ENCODE measurements at places on chromosomes 1 and 21.

GRCh38 chr1:169201084-169201619, 94.7 kb downstream of the ATP1B1 start:
- DNase-seq = no peak

GRCh38 chr1:185440877-185441276, 123.8 kb upstream of the IVNS1ABP start:
- DNase-seq = no peak

GRCh38 chr1:36961062-36961615, 73.2 kb downstream of the GRIK3 start:
- no peak for DNase-seq

GRCh38 chr1:185564816-185565215, 169.4 kb upstream of the HMCN1 start:
- DNase-seq = no peak

DNA sequence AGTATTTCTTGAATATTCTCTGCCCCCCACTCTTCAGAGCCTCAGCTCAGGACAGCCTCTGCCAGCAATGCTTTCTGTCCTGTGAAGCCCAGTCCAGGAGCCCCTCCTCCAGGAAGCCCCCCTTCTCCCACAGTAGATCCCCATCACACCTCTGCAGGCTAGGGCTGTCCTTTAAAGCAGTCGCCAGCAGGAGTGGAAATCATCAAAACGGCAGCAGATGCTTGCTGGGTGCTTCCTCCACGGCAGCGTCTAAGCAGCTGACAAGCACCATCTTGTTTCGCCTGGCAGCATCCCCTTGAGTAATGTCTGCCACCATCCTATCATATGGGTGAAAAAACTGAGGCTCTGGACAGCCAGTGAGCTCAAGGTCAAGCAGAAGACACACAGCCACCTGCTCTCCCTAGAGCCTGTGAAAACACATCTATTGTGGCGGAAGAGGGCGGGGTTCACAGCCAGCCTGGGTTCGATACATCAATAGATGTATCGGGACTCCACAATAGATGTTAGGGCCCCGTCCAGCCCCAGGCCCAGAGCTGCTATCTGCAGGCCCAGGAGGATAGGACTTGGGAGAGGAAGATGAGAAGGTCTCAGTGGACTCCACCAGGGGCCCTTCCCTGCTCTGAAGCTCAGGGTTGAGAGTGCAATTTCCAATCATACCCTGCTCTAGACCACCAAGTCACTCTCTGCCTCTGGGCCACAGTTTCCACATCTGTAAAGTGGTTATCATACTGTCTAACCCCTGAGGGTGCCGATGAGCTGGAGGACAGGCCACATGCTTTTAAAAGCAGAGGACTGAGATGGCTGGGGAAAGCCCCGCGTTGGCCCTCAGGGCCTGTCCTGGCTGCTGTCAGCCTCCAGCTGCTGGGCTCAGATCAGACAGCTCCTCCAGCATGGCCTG, 17.5 kb downstream of the RUNX3 start:
- no peak for DNase-seq

GRCh38 chr21:44881198-44881872, 7.8 kb upstream of the PTTG1IP start:
- no peak for DNase-seq

- no peak for DNase-seq
Observed at GRCh38 chr1:61141288-61142042, 59.1 kb downstream of the NFIA start.

DNA sequence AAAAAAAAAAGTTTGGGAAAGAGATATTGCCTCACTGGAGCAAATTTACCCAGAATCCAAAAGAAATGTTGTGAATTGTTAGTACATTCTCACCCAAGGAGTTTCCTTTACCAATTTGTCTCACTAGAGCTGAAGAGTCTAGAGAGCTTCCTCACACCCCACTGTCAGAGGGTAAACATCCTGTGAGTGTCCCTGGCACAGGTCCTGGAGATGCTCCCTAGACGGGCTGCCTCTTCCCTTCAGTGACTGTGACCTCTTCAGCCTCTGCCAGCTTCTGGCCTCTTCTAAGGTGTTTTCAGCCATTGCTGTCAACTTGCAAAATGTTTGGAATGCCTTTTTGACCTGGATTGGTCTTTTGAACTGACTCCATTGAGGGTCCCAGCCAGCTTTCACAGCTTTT, 159.4 kb downstream of the DHRS3 start:
- no peak for DNase-seq

DNA sequence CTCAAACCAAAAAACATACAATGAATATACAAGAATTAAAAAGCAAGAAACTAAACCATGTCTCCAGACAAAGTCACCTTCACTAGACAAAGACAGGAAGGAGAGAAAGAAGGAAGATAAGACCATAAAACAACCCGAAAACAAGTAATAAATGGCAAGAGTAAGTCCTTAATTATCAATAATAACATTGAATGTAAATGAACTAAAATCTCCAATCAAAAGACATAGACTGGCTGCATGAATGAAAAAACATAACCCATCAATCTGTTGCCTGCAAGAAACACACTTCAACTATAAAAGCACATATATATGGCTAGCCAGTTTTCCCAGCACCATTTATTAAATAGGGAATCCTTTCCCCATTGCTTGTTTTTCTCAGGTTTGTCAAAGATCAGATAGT, 100.8 kb upstream of the SAMSN1 start:
- DNase-seq = no peak

GRCh38 chr1:92329347-92330129, 30.7 kb downstream of the RPAP2 start:
- no peak for DNase-seq

DNA sequence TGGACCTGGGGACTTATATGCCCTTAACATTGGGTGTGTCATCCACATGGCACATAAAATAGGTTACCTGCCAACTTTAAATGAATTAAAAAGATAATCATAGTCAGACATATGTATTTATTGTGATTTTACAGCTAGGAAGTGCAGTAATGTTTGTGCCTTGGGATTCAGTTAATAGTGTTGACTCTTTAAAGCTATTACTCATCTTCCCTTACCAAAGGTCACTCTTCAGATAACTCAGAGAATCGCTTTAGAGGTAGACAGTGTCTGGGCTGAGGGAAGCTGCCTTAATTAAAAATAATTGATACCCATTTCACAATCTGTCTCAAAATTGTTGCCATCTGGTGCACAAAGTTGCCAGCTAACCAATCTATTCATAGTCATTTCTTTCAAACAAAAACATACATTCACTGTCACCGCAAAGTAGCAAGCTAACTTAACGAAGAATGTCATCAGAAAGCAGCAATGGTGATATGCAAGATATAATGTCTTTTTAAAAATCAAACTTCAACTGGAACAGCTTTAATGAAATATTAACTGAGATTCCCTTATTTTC, 3.0 kb upstream of the KRTAP15-1 start:
- DNase-seq = no peak

DNA sequence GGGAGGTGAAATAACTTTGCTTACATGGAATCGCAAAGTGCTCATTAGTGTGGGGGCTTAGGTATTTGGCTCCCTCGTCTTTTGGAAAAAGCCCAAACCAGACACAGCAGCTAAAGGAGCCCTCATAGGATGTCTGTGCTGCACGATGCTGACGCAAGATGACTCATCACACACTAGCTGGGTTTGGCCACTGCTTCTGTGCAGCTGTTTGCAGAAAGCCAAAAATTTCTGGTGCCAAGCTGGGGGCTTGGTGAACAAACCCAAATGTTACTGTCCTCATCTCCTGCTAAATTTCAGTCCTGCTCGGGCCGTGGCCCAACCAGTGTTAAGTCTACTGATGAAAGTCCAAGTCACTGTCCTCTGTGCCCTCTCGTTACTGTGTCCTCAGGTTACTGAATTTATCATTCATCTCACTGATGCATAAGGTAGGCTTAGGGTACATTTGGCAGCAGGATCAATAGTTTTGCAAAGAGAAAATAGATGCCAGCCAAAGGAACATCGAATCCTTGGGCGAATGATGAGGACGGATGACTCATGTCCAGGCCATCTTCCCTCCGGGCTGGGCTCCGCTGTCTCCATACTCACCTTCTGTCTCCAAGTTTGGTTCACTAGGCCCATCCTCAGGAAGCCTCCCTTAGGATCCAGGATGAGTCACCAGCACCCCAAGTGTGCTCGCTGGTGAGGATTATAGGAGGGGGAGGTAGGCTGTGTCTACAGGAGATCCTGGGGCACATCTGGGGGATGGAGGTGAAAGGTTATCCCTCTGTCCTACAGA, 177.7 kb downstream of the ADSS2 start:
- DNase-seq = no peak

DNA sequence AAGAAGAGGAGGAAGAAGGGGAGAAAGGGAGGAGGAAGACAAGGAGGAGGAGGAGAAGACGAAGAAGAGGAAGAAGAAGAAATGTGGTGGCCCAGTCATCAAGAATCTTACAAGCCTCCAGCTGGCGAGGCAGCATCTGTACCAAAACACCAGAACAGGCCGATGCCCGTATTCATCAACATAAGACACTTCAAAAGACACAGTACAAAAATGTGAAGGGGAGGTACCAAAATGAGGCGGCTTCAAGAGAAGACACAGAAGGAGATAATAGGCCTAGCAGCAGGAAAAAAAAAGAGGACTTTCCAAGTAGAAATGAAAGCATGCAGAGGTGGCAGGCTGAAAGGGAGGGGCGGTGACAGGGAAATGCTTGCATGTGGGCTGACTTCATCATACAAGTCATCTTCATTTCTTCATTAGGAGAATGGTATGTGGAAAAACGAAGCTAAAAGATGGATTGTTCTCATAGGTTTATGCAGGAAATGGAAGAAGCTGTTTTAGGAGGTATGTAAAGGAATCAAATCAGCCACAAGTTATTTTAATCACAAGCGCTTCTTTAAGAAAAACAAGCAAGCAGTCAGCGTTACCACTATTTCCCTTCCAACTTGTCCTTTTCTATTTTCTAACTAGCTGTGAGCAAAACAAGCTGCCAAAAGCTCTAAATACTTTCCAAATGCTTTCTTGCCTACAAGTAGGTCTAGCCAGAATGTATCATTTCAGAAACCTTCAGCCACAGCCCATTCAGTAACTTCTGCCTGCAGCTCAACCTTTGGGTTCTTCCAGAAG, 192.3 kb downstream of the SLC45A1 start:
- DNase-seq = peak; percentile 48

DNA sequence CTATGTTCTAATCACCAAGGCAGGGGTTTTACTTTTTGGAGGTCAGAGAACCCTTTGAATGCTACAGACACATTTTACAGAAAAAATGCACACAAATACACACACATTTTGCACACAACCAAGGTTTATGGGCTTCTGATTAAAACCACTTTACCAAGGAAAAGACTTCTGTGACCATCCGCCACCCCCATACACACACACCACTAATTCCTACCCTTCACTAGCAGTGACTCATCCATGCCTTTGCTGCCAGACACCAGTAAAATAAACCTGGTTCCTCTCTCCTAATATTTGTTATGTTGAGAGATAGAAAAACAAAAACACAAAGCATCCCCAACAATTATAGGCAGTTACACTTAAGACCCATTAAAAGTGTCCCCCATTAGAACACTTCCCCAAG, 12.9 kb downstream of the PIGM start:
- DNase-seq = no peak

- DNase-seq = no peak
Observed at GRCh38 chr1:25724201-25724600, 75.8 kb upstream of the SELENON start.

DNA sequence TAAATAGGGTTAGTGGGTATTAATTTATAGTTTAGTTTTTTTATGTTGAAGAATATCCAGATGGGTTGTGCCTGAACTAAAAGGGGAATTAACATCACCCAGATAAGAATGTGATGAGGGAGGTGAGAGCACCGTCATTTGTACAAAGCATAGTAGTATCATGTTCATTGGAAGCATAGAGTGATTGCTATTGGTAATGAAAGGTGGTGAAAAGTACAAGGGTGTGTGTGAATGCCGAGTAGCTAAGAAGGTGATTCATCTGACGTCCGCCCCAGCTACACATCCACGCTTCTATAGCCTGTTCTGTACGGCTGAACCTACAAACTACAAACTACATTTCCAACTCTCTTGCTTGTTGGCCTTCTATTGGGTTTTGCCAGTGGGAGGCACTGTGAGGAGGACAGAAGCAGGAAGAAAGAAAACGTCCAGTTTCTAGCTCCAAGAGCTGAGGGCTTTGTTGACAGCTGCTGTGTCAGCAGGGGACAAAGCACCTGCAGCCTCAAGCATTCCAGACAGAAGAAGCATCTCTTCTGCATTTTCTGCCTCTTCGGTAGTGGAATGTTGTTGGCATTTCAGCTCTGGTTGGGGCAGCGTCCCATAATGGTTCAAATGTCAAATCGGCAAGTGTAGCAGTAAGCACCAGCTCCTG, 404.8 kb downstream of the KCTD3 start:
- DNase-seq = no peak

- DNase-seq = no peak
Observed at GRCh38 chr1:84170171-84170570, 26.1 kb downstream of the PRKACB start.

DNA sequence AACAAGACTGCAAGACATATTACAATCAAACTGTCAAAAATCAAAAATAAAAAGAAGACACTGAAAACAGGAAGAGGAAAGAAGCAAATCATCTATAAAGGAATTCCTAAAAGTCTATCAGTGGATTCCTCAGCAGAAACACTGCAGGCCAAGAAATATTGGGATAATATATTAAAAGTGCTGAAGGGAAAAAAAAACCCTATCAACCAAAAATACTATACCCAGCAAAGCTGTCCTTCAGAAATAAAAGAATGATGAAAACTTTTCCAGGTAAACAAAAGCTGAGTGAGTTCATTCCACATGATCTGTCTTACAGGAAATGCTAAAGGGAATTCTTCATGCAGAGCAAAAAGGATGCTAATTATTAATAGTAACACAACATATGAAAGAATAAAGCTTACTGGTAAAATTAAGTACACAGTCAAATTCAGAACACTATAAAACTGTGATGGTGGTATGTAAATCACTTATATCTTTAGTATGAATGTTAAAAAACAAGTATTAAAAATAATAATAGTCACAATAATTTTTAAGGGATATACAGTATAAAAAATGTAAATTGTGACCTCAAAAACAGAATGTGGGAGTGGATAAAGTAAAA, 12.9 kb upstream of the ACP6 start:
- DNase-seq = no peak

- no peak for DNase-seq
Observed at GRCh38 chr1:90309806-90310205, 314.9 kb downstream of the ZNF326 start.

- DNase-seq = no peak
Observed at GRCh38 chr1:208225954-208226937, 17.9 kb downstream of the PLXNA2 start.

DNA sequence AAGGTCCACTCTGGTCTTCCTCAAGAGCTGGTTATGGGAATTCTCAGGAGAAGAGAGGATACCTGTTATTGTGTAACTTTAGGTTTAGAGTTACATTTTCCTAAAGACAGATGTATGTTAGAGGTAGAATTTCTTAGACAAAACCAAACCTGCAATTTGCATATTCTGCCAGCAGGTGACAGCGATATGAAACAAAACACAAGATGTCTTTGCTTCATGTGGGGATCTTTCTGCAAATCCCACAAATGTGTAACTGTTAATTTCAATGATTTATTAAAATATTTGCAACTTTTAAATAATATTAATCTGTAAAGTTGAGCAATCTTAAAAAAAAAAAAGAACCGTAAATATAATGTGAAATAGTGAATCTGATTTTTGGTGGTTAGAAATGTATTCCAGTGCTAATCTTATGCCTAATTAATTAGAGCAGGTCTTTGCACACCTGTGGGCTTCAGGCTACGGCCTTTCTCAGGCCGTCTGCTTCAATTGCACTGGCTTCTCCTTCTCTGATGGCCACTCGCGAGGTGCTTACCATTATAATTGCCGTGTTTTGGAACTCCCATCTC, 33.4 kb downstream of the FAM78B start:
- DNase-seq = no peak

- DNase-seq = peak; percentile 45
Observed at GRCh38 chr1:100353071-100353801, 930 bp downstream of the CDC14A start.

All from mesothelial cell of epicardium (in vitro differentiated cells).